Hematopoietic multipotent progenitor cell treated with erythropoietin and hydrocortisone succinate and interleukin-3 and kit ligand, for 17 days (in vitro differentiated cells): ENCODE measurements at places on chromosomes 16 and 17.

DNA sequence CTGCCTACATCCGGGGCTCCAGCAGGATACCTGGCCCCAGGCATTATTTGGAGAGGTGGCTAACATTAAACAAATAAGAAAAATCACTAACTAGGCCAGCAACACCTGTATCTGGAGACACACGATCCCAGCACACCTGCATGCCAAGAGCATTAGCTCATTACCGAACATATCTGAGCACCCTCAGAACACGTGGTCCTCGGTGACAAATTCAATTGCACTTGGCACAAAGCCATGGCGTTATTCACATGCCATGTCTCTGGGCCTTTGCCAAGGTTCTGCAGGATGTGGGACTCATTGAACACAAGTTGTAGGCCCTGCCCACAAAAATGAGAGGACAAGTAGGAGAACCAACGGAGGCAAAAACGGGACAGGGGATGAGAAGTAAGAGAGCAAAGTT, 552.3 kb downstream of the TOX3 start:
- no peak for DNase-seq

- no peak for DNase-seq
These were observed 1.1 kb downstream of the ZCCHC14 start for GRCh38 chr16:87491522-87492290.

DNA sequence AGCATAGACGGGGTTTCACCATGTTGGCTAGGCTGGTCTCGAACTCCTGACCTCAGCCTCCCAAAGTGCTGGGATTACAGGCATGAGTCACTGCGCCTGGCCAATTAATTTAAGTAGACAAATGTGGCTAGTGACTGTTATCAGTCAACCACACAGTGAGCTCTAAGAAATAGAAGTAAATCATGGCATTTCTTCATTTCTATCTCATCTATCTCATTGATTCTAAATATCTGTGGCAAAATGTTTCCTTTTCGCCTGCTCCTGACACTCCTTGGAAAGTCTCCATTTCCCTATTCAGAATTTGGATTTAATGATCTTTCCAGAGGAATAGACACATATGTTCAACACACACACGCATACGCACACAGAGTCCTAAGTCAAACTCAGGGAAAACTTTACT, 81.3 kb downstream of the HIC1 start:
- DNase-seq, result no peak

- no peak for DNase-seq
These were observed 34.1 kb upstream of the SLC38A10 start for GRCh38 chr17:81328978-81329926.

GRCh38 chr17:46744441-46744840, 74.1 kb downstream of the WNT3 start:
- DNase-seq, result no peak

DNA sequence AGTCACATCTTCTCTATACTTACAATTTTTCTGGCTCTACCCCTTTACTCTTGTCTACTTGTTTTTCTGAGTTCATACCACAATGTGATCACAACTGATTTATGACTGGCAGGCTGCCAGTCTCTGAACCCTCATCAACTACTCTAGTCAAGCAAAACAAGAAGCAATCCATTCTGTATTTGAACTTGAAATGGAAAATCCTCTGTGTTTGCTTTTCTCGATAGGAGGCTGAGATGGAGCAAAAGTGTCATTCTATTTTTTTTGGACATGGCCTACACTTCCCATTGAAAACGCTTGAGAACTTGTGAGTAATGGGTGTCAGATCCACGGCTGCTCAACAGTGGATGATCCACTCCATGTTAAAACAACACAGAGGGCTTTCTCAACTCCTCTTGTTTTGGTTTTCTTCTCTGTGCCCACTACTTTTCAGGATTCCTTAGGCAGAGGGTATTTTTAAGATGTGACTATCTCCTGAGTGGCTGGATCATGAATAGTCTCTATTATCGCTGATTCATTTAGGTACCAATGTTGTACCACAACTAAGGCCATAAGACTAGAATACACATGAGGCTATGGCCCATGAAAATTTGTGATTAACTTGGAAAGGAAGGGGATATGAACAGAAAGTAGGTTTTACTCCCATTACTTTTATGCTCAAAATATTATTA, 11.7 kb downstream of the TMEM100 start:
- DNase-seq, result no peak

DNA sequence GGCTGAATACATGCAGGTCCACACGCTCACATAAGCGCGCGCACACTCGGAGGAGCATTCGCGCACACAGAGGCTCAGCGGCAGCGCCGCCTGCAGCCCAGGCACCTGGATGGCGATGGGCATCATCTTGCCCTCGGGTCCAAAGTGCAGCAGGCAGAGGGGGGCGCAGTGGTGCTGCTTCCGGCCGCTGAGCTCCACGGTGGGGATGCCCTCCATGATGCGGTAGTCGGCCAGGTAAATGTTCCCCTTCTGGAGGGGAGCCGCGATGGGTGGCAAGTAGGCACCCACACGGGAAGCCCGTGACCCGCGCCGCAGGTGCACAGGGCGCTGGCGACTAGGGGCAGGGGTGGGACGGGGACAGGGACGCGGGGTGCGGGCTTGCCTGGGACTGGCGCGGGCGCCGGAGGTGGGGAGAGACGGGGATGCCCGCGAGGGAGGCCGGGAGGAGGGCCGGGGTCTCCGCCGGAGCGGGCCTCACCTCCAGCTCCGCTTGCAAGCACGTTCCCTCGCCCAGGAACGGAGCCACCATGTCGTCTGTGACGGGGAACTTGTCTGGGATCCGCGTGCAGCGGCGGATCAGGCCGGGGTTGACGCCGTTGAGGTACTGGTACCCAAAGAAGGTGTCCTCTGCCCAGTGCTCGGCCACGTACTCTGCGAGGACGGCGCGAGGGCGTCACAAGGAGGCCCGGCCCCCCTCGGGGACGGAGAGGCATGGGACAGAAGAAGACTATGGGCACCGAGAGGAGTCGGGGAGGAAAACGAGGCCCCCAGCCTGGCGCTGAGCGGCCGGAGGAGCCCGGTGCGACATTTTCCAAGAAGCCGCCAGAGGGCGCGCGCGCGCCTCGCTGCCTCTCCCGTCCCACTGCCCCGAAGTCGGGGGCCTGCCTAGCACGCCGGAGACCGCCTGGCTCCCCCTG, 8.0 kb downstream of the ALOX12B start:
- DNase-seq, result peak; percentile 76

- no peak for DNase-seq
These were observed 789 bp upstream of the CCDC57 start for GRCh38 chr17:82213251-82214011.
